ENCODE measurements at places on chromosomes 13 and 19.

DNA sequence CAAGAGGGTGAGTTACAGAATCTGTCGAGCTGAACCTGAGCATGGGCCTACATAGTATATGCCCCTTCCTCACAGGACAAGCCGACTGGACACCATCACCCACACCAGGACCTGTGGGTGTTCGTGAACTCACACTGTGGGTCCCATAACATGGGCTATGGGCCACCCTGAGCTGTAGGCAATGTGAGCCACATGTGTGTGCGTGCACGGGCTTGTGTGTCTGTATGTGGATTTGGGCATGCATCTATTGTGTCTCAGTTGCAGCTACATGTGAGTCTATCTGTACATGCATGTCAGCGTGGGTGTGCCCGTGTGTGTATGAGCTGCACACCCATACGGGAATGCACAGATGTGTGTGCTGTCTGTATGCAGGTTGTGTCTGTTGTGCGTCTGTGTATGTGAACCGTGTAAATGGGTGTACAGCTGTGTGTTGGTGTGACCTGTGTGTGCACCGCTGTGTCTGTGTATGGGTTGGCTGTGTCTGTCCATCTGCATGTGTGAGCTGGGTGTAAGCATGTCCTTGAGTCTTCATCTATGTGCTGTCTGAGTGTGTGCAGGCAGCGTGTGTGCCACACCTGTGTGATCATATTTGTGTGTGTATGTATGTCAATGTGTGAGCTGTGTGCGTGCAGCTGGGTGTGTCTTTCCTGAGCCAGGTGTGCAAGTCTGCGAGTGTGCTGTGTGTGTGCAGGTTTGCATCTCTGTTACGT is 1.7 kb downstream of the NOTCH3 start:
- DNase-seq = no peak

- no peak for DNase-seq
These were observed 43.4 kb upstream of the CEACAM21 start for GRCh38 chr19:41532526-41532925.

DNA sequence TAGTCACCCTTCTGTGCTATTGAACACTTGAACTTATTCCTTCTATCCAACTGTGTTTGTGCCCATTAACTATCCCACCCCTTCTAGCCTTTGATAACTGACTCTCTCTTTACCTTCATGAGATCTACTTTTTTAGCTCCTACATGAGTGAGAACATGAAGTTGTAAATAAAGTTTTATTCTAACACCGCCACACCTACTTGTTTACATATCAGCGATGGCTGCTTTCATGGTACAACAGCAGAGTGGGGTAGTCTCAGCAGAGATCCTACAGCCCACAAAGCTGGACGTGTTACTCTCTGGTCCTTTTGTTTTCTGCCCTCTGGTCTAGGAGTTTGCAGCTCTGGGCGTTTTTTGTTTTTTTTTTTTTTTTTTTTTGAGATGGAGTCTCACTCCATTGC is 23.7 kb downstream of the VSTM1 start:
- DNase-seq = no peak

DNA sequence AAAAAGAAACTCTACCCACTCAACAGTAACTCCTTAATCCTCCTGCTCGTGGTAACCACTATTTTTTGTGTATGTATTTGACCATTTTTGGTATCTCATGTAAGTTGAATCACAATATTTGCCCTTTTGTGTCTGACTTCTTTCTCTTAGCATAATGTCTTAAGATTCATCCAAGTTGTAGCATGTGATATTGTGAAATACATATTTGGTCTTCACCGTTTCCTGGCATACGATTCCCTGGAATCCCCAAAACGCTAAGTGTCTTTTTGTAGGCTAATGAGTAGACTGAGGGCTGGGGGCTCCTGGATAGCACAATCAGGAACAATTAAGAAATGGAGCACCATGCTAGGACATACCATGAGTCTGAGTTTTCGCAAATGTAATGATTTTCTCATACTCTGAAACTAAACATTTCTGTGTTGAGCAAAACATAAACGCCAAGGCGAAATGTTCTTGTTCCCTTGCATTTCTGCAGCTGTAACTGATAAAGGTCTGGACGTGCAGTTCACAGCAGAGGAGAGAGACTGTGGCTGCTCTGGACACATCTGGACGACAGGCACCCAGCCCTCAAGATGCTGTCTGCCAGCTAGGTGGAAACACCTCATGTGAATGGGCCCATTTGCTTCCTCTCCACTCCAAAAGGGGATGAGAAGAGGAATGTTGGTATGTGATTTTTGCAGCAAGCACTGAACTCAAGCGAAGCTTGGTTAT is 38.4 kb downstream of the BRD4 start:
- no peak for DNase-seq

GRCh38 chr13:111663953-111664421 is 343.5 kb downstream of the TEX29 start:
- no peak for DNase-seq

DNA sequence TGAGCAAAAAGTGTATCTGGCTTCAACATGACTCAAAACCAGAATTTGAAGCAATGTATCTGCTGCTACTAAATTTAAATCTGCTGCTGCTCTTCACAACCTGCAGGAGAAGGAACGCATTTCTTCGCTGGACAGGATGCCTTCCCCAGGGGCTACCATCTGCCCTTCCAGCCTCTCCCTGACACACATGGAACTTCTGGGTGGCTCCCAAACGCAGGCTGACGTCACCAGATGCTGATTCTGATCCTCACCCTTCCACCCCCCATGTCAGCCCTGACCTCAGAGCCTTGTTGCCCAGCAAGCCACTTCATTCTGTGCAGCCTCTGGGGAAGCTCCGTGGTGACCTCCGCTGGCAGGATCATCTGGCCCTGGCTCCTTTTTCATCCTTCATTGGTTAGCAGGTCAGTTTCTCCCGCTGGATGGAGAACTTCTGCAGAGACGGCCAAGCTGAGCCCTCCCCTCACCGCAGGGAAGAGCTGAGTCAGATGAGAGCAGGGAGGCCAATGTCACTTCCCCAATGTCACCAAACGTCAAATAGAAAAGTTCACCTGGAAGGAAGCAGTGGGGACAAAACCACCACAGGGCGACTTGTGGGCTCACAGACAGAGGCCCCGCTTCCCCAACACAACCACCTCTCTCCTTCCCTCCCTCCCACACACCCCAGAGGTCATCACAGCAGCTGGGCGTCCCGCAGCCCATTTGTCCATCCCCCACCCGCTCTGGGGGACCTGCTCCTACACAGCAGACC is 14.0 kb upstream of the RAB20 start:
- DNase-seq = peak; percentile 43

GRCh38 chr19:50510700-50511068 is 307 bp downstream of the JOSD2 start:
- no peak for DNase-seq

DNA sequence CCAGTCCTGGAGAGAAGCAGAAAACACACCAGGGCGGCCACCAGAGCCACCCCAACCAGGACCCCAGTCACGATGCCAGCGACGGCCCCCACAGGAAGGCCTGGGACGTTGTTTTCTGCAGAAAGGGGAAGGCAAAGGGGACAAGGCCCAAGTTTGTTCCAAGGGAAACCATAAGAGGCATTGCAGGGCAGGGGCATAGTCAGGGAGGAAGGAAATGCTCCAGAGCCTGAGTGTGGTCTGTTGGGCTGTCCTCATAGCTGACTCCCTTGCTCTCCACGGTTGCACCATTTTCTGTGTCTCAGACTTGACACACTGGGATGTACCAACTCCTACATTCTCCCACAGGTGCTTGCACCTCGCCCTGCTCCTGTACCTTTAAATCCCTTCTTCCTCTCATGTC is 5.2 kb downstream of the CEACAM4 start:
- peak; percentile 97 for DNase-seq

DNA sequence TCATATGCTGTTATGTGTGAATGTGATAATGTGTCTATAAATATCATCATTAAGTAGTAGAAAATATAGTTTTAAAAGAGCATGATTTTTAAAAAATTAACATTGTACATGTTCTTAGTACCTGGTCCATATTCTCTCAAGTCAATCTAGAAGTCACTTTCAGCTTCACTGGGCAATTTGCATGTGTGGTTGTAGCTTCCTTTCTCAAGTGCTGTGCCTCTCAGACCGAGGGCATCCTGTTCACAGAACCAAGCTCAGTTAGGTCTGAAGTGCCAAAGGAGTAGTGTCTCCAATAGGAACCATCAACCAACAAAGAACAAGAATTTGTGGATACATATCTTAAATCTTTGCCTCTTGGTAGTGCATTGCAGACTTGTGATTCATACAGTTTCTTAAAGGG is 541.8 kb upstream of the SLC10A2 start:
- DNase-seq = no peak

DNA sequence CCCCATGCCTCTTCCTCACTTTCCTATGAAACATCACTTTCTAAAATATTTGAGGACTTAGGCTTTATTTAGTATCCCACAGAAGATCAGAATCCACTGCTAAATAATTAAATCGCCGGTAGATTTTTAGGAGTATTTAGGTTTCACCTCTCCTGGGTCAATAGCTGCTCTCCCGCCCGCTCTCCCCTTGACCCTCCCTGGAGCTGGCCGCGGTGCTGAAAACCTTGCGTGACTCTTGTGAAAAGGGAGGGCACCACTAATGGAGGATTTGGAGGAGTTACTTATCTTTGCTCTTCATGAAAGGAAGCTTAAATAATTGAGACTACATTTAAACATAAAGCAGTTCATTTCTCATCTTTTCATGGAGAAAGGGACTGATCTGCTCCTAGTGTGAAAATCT is 14.1 kb downstream of the POU4F1 start:
- no peak for DNase-seq

DNA sequence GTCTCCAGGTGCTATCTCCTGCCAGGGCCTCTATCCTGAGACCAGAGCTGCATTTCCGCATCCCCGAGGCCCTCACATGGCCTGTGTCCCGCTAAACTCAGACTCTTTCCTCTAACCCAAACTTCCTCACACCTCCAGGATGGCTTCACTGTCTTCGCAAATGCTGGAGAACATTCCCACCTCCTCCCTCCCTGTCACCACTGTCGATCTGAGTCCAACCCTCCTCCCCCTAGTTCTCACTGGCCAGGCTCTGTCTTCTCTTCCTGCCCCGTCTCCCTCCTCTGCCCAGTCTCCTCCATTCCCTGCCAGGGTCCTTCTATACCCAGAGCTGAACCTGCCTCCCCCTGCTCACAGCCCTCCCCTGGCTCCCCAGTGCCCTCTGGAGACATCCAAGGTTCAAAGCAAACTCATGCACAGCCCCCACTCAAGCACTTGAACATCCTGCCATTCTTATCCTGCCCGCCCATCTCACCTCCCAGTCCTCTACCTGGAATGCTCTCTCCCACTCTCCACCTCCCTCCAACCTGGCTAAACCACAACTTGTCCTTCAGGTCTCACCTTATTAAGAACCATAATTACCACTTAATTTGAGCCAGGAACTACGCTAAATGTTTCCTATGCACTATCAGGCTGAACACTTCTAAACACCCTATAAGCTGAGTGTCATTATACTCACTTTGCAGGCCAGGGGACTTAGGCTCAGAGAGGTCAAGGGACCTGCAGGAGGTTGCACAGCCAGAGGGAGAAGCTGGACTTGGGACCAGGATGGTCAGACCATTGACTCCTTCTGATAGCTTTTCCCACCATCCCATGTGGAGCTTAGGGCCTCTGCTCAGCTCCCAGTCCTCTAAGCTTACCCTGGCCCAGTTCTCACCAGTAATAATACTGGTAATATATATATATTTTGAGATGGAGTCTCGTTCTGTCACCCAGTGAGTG is 961 bp upstream of the VSIG10L start:
- no peak for DNase-seq

DNA sequence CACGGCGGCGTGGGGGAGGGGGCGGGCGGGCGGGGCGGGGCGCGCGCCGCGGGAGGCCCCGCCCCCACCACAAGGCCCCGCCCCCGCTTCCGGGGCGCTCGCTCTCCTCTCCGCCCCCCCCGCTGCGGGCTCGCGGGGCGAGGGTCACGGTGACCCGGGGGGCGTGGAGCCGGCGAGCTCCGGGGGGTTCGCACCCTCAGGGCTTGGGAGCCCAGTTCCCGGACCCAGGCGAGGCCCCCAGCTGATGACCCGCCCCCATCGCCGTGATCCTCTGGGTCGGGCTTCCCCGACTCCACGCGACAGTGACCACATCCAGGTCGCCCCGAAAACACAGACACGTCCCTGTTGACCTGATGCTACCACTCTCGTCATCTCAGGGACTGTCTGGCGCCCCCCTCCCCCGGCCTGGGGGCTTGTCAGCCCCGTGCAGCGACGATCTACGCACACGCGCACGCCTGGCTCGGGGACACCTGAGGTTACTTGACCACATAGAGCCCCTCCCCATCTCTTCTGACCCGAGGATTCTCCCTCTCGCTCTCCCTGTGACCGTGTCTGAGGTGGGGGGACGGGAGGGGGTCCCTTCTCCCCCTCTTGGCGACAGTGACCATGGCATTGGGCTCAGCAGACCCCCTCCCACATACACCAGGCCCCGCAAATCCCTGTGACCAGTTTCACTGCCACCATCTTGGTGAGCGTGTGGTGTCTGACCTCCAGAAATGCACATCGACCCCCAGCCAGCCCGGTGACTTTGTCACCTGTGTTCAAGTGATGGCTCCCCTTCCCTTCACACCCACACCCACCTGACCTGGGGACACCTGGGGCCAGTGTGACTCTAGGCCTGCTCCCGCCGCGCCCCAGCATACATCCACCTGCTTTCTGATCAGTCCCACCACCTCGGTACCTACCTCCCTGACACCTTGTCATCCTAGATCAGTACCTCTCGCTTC is 670 bp downstream of the MAP2K7 start:
- peak; percentile 17 for DNase-seq

DNA sequence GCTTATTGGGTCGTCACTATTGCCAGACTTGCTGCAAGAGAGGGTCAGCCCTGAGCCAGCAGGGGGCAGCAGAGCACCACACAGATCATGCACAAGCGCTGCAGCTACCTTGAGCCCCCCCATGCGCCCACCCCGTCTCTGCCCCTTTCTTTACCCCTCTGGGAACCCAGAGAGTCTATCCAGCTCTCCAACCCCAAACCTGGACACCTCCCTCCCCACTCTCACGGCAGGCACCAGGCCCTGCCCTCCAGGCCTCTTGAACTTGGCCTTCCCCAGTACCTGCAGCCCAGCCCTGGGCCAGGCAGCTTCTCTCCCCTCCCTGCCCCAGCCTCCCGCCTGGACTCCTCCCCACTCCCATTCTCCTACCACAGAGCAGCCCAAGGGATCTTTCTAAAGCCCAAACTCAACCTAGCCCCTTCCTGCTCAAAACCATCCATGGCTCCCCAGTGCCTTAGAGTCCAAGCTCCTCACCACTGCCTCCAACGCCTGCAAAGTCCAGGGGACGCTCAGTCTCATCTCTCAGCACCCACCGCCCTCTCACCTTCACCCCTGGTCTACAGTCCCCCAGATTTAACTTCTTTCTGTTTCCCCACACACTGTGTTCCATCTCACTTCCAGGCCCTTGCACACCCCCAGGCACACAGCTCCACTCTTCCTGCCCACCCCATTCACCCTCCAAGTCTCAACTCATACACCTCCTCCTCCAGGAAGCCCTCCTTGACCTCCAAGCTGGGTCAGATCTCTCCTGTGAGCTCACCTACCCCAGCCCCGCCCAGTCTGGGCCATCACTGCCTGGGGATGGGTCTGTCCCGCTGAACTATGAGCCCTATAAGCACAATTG is 9.4 kb upstream of the CEACAM16 start:
- peak; percentile 69 for DNase-seq

GRCh38 chr13:47215736-47216135 is 318.9 kb upstream of the HTR2A start:
- no peak for DNase-seq

- DNase-seq = no peak
These were observed 3.1 kb downstream of the NR2F6 start for GRCh38 chr19:17242431-17243208.

GRCh38 chr13:80630685-80631121 is 289.8 kb upstream of the SPRY2 start:
- peak; percentile 62 for DNase-seq

- peak; percentile 54 for DNase-seq
These were observed 605 bp downstream of the CAPNS1 start for GRCh38 chr19:36140304-36141038.

GRCh38 chr13:77172650-77173049 is 145.7 kb upstream of the FBXL3 start:
- DNase-seq = no peak
